H4 (cell line): ENCODE measurements at places on chromosomes 16 and 17.

GRCh38 chr17:19570544-19571062, 36.9 kb downstream of the SLC47A1 start:
- no peak for DNase-seq

GRCh38 chr16:2830355-2830695, 222 bp downstream of the ZG16B start:
- DNase-seq, result no peak

GRCh38 chr16:23917621-23918020, 81.8 kb downstream of the PRKCB start:
- DNase-seq, result no peak

DNA sequence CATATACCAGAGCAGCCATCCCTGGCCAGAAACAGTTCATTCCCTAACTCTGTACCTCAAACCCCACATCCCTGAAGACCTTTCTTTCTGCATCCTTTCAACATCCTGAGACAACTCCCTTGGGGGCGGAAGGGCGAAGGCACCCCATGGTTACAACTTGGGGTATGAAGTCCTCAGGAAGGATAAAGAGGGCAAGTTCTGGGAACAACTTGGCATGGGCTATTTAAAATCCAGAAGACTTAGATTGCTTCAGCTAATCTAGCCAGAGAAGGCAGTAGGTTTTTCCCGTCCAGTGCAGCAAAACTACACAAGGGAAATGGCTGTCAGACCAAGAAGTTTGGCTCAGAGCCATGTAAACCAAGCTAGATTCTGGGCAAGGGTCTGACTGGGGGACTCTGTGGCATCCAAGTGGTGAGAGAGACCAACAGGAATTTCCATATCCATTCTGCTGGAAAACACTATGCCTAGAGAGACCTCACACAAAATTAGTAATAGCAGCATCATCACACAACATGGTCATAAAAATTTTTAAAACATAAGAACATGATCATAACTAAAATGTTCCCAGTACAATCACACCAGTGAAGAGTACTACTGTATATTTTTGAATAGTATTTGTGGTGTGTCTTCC, 113.2 kb downstream of the CDYL2 start:
- DNase-seq, result no peak

DNA sequence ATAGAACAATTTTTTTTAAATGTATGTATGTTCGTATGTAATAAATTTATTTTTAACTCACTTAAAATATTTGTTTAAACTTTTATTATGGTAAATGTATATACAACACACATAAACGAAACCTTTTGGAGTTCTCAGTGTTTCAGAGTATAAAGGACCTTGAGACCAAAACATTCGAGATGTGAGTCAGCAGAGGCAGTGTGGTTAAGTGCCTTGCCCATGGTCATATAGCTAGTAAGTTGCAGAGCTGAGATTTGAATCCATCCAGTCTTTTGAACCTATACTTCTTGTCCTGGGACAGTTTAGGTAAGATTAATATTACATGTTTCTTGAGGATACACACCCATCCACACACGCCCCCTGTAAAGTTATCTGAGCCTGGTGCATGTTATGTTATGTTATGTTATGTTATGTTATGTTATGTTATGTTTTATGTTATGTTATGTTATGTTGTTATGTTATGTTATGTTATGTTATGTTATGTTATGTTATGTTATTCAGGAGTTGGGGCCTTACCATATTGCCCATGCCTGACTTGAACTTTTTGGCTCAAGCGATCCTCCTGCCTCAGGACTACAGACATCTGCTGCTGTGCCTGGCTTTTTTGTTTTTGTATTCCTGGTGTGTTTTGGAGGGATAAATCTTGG, 41.8 kb downstream of the TNRC6A start:
- DNase-seq, result peak; percentile 20

GRCh38 chr16:50747207-50747956, 5.5 kb downstream of the CYLD start:
- DNase-seq, result no peak
